ENCODE measurements at places on chromosomes 7 and 10.

GRCh38 chr7:45582136-45582749, 8.1 kb downstream of the ADCY1 start:
- no peaks in the 10 kb centered on the region for H3K36me3 ChIP-seq
- H3K4me1 ChIP-seq: no peaks in the 10 kb centered on the region
- no peak overlapping the region for H3K4me3 ChIP-seq
- H3K27me3 ChIP-seq: peaks cover 3% of the 10 kb centered on the region

GRCh38 chr7:44561962-44562621, 11.6 kb downstream of the DDX56 start:
- no peak for DNase-seq
- H3K4me3 ChIP-seq: no peak overlapping the region
- no peak overlapping the region for H3K27ac ChIP-seq
- peaks cover 5% of the 10 kb centered on the region for H3K4me1 ChIP-seq

- no peaks in the 10 kb centered on the region for H3K27me3 ChIP-seq
- no peak overlapping the region for H3K4me3 ChIP-seq
- peaks cover 38% of the 10 kb centered on the region for H3K4me1 ChIP-seq
Observed at GRCh38 chr10:44950326-44951225, 9.0 kb upstream of the RASSF4 start.

DNA sequence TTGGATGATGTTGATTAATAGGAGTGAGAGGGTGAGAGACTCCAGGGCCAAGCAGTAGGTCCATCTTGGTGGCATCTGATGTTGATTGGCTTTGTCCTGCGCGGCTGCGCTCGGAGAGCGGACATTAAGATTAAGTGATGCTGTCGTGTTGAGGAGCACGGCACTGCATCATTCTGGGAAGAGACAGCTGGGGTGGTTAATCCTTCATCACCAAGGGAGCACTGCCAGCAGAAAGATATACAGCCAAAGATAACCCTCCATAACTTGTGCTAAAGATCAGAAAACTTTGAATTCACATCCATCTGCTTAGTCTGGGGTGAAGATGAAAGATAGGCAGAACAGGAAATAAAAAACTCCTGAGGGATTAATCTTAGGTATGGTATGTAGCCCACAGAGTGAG, 208.3 kb downstream of the LRMDA start:
- peaks cover 12% of the 10 kb centered on the region for H3K27me3 ChIP-seq
- no peak overlapping the region for H3K4me3 ChIP-seq
- no peaks in the 10 kb centered on the region for H3K4me1 ChIP-seq

GRCh38 chr7:149023662-149024061, 4.6 kb downstream of the PDIA4 start:
- H3K36me3 ChIP-seq: peaks cover 20% of the 10 kb centered on the region
- DNase-seq: no peak
- no peaks in the 10 kb centered on the region for H3K27me3 ChIP-seq
- no peak overlapping the region for H3K27ac ChIP-seq

DNA sequence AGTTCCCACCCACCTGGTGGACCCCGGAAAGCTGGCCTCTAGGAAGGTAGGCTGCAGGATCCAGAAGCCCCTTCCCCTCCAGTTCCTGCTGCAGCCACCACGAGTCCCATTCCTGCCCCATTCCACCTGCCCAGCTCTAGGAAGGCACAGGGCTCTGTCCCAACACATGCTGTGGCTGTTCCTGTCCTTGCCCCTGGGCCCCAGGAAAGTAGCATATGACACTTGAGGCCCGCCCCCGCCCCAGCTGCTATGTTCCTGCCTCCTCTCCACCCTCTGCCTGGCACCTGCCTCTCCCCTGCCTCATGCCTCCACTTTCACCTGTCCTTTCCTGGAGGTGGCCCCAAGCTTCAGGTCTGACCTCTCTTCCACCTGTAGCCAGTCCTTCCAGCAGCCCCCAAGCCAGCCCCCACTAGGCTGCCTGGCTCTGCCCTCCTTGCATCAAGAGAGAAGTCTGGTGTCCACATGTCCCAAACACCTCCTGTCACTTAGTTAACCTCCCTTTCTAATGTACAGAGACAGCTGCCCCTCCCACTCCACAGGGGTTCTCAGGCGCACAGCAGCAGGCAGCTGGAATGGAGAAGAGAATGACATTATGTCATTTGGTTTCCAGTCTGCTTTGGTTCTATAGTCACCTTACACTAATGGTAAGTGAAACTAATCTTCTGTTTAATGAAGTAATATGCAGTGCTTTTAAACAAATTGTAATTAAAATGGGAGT, 22.7 kb downstream of the YKT6 start:
- H3K4me3 ChIP-seq: no peak overlapping the region
- peaks cover 18% of the 10 kb centered on the region for H3K27me3 ChIP-seq
- no peaks in the 10 kb centered on the region for H3K36me3 ChIP-seq
- H3K27ac ChIP-seq: no peak overlapping the region

DNA sequence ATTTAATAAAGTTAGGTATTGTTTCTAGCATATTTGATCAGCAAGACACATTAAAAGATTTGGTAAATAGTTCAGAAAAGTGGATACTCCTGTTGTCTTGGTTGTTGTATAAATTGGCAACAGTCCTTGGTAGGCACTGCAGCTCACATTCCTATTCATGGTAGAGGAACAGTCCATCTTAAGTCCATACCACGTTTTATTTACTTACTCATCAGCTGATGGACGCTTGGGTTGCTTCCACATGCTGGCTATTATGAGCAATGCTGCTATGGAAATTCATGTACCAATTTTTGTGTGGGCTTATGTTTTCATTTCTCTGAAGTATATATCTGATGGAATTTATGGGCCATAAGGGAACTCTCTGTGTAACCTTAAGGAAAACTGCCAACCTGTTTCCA, 43.3 kb downstream of the C10orf120 start:
- no peaks in the 10 kb centered on the region for H3K36me3 ChIP-seq
- no peak overlapping the region for H3K27ac ChIP-seq
- H3K4me1 ChIP-seq: no peaks in the 10 kb centered on the region
- no peak overlapping the region for H3K4me3 ChIP-seq

- H3K36me3 ChIP-seq: no peaks in the 10 kb centered on the region
- no peaks in the 10 kb centered on the region for H3K4me1 ChIP-seq
- H3K4me3 ChIP-seq: no peak overlapping the region
- H3K27me3 ChIP-seq: peaks cover 5% of the 10 kb centered on the region
- no peak overlapping the region for H3K27ac ChIP-seq
Observed at GRCh38 chr7:154837622-154838021, 165.3 kb downstream of the PAXIP1 start.

GRCh38 chr10:62610649-62611229, 193.8 kb upstream of the ADO start:
- no peak overlapping the region for H3K4me3 ChIP-seq
- DNase-seq: peak; percentile 83
- H3K36me3 ChIP-seq: peaks cover 2% of the 10 kb centered on the region
- no peak overlapping the region for H3K27ac ChIP-seq
- peaks cover 1% of the 10 kb centered on the region for H3K27me3 ChIP-seq

GRCh38 chr10:104424719-104425118, 71.1 kb downstream of the CFAP58 start:
- H3K27ac ChIP-seq: no peak overlapping the region
- DNase-seq: no peak
- no peaks in the 10 kb centered on the region for H3K4me1 ChIP-seq
- H3K4me3 ChIP-seq: no peak overlapping the region
- peaks cover 1% of the 10 kb centered on the region for H3K27me3 ChIP-seq

DNA sequence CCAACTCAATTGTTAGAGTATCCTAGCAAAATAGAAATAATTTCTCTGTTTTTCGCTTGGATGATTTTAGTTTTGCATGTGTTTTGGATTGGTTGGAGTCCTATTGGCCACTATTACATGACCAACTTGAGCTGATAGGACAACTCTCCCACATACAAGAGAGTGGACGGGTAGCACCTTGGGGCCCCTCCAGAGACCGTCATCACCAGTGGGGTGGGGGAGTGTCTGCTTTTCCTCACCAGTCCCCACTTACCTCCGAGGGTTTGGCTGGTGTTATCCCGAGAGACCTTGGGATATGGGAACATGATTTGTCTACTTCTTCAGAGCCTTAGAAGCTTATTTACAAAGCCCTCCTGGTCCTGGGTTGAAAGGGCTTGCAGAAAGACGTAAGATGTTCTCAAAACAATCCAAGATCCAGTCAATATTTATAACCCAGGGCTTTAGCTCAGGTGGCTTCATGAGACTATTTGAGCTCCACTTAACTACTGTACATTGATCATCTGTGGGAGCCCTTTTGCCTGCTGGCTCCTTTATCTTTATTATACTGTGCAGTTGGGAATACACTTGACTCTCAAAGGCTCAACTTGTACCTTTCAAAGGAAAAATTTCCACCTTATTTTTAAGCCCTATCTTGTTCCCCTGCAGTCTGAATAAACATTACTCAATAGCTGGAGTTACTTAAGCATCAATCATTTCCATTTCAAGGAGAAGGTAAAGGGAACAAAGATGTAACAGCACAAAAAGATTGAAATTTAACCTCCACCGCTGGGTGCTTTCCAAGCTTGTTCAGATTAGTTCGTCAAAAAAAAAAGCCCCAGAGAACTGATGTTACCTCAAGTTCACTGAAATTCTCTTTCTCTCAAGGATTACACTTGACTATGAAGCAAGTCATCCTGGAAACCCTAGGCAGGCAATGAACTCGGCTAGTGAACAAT, 119.7 kb downstream of the WDR11 start:
- H3K4me1 ChIP-seq: no peaks in the 10 kb centered on the region
- H3K27me3 ChIP-seq: peaks cover 9% of the 10 kb centered on the region
- H3K36me3 ChIP-seq: no peaks in the 10 kb centered on the region
- H3K4me3 ChIP-seq: no peak overlapping the region
- no peak overlapping the region for H3K27ac ChIP-seq

DNA sequence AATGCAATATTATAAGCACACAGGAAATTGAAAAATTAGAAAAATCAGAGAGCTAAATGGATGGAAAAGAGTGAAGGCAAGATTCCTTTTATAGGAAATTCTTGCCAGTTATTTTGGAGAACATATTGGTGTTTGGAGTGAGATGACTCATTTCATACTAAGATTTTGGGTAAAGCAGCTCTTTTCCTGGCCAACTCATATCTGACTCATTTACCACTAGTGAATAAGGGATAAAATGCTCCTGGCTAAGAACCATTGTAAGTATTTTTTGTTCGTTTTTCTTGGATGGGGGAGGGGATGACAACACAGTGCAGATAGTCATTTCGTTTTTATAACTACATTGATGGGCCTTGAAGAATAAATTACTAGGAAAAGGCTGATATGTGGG, 139.3 kb downstream of the TWIST1 start:
- H3K27ac ChIP-seq: no peak overlapping the region
- no peak overlapping the region for H3K4me3 ChIP-seq
- H3K27me3 ChIP-seq: no peaks in the 10 kb centered on the region
- H3K36me3 ChIP-seq: peaks cover 19% of the 10 kb centered on the region
- no peak for DNase-seq

GRCh38 chr10:66180581-66181318, 745.1 kb upstream of the LRRTM3 start:
- H3K36me3 ChIP-seq: no peaks in the 10 kb centered on the region
- H3K27me3 ChIP-seq: no peaks in the 10 kb centered on the region
- peak; percentile 9 for DNase-seq
- no peak overlapping the region for H3K4me3 ChIP-seq

DNA sequence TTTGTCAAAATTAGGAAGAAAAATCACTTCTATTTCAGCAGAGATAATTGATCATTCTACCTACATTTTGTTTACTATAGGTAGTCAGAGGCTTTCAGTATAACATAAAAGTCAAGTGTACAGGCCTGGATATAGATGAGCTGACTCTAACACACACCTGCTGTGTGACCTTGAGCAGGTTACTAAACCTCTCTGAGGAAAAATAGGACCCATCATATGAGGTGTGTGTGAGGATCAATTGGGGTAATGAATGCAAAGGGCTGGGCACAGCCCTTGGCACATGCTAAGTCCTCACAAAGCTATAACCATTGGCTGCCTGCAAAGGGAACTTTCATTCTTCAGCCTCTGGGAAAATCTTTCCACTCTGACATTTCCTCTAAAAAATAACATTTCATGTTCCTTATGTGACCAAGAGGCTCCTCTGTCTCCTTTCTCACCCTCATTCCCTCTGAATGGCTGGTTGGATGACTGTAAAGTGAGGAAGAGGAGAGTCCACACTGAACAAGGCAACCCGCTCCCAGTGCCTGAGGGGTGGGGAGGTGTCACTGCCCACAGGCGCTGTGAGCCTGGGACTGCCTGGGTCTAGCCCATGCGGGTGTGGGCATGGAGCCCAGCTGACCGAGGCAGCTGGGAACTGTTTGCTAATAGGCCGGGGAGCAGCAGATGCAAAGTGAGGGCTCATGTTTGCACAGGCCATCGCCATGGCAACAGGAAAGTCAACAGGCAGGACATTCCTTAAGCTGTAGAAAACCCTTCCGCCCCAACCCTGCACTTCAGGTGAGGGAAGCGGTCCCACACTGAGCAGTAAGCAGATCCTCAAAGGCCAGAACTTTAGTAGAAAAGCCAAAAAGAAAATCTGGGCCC, 36.8 kb downstream of the MYOF start:
- H3K36me3 ChIP-seq: peaks cover 4% of the 10 kb centered on the region
- H3K4me3 ChIP-seq: no peak overlapping the region
- no peak for DNase-seq
- no peak overlapping the region for H3K27ac ChIP-seq

DNA sequence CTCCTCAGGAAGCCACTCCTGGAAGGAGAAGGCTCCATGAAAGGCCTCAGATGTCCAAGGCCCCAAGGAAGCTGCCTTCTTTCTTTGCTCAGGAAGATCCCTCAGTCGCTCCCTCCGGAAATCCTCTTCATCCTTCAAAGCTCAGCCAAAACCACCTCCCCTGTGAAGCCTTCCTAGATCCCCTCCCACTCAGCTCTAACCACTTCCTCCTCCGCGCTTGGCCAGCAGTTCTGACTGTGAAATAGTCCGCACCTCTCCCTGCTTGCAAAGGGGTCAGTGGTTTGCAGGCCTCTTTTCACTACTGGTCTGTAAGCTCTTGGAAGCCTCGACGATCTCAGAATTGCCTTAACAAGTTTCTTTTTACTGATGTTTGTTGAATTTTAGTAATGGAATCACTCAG, 23.9 kb downstream of the PYROXD2 start:
- no peak for DNase-seq
- peaks cover 17% of the 10 kb centered on the region for H3K4me1 ChIP-seq
- peak overlapping the region; percentile 43 for H3K4me3 ChIP-seq
- peaks cover 9% of the 10 kb centered on the region for H3K27me3 ChIP-seq
- H3K36me3 ChIP-seq: no peaks in the 10 kb centered on the region
- no peak overlapping the region for H3K27ac ChIP-seq

DNA sequence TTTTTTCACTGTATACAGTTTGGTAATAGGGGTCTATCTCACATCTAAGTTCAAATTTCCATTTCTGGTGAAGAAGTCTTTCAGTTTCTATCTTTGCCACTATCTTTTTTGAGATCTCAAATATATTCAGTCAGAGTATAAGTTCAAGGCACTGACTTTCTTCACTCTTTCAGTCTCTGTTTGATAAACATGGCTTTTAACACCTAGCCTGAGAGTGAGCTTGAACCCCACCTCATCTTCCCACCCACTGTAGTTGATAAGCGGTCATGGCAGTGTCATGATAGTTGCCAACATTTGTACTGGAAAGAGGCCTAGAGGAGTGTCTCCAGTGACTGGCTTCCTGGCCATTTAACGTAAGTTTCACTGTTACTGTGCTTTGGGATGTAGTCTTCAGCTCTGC, 41.2 kb upstream of the AGR3 start:
- H3K4me3 ChIP-seq: no peak overlapping the region
- H3K4me1 ChIP-seq: peaks cover 10% of the 10 kb centered on the region
- no peak overlapping the region for H3K27ac ChIP-seq
- H3K36me3 ChIP-seq: no peaks in the 10 kb centered on the region
- DNase-seq: no peak

GRCh38 chr7:40655426-40655825, 520.6 kb downstream of the SUGCT start:
- no peak for DNase-seq
- H3K27me3 ChIP-seq: no peaks in the 10 kb centered on the region
- H3K27ac ChIP-seq: no peak overlapping the region
- H3K4me3 ChIP-seq: no peak overlapping the region

GRCh38 chr7:2290877-2291276, 23.4 kb downstream of the SNX8 start:
- no peaks in the 10 kb centered on the region for H3K27me3 ChIP-seq
- peaks cover 26% of the 10 kb centered on the region for H3K4me1 ChIP-seq
- no peak for DNase-seq
- H3K36me3 ChIP-seq: peaks cover 5% of the 10 kb centered on the region
